IPS DF 6.9 (cell line): ENCODE measurements at places on chromosomes 3 and 15.

GRCh38 chr3:13058346-13059120 lies 14.7 kb downstream of the IQSEC1 start:
- no peak for DNase-seq

DNA sequence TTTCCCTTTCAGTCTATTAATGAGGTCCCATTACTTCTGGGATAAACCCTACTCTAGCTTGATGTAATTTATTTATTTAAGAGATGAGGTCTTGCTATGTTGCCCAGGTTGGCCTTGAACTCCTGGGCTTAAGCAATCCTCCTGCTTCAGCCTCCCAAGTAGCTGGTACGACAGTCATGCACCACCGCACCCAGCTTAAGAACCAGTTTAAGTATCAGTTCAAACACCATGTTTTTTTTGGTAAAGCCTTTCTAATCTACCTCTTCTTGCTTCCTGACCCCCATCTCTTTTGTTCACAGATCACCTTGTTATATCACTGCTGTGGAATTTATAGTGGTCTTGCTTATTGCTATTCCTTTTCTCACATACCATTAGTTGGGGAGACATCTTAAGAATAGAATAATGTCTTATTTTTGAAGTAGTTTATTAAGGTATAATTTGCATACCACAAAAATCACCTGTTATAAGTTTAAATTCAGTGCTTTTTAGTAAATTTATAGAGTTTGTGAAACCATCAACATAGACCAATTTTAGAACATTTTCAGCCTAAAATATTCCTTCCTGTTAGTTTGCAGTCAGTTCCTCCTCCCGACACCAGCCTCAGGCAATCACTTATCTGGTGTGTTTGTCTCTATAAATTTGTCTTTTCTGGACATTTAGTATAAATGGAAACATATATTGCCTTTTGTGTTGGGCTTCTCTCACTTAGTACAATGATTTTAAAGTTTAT lies 257.9 kb downstream of the PDCD6IP start:
- no peak for DNase-seq

- no peak for DNase-seq
These were observed 114.4 kb downstream of the NTRK3 start for GRCh38 chr15:88142121-88142520.

GRCh38 chr3:145490088-145491048 lies 670.6 kb downstream of the PLOD2 start:
- DNase-seq = no peak

DNA sequence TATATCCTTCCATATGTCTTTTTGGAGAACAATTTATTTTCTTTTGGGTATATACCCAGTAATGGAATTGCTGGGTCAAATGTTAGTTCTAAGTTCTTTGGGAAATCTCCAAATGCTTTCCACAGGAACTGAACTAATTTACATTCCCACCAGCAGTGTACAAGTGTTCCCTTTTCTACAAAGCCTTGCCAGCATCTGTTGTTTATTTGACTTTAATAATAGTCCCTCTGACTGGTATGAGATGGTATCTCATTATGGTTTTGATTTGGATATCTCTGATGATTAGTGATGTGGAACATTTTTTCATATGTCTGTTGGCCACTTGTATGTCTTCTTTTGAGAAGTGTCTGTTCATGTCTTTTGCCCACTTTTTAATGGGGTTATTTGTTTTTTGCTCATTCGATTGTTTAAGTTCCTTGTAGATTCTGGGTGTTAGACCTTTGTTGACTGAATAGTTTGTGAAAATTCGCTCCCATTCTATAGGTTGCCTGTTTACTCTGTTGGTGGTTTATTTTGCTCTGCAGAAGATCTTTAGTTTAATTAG lies 48.4 kb downstream of the TMEM45A start:
- no peak for DNase-seq

- DNase-seq = no peak
These were observed 364.9 kb upstream of the DPPA4 start for GRCh38 chr3:109702252-109702651.

DNA sequence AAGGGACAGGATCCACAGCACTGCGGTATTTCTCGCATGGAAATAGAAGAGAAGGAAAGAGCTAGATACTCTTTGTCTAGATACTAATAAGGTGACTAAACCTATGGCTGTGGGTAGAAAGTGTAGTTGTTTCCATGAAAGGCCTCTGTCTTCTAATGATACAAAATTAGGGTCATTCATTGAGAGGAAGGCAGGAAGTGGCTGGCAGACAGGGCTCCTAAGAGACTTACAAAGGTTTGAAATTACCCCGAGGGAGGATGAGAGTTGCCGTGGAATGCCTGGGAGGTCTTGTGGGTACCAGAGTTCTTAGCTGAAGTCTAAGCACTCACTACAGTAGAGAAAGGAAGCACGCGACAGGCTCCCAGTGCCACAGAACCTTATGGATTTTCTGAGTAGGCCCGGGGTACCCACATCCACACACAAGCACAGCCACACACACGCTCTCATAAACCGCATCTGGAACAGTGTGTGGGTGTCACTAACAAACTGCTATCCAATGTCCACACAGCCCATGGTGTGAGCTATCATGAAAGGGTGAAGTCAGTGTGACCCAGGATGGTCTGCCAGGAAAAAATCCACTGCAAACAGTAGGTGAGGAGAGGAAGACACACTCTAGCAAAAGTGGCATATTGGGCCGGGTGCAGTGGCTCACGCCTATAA lies 221.4 kb downstream of the FAM43A start:
- no peak for DNase-seq

DNA sequence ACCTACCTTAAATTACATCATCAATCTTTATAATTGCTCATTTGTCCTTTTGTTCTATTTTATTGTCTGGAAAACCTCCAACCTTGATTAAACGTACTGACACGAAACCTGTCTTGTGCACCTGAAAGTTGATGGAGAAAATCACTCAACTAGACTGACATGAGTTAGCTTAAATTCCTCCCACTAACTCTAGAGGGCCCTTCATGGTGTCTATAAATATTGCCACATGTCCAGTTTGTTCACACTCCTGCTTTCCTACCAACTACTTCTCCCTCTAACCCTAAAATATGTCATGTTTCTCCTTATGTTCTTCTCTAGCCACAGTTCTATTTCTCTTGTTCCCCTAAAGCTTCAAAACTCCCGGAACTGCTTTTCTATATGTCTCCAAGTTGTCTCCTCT lies 59.8 kb upstream of the SGO1 start:
- no peak for DNase-seq

- DNase-seq = no peak
These were observed 577 bp downstream of the CHD2 start for GRCh38 chr15:92900731-92901071.

DNA sequence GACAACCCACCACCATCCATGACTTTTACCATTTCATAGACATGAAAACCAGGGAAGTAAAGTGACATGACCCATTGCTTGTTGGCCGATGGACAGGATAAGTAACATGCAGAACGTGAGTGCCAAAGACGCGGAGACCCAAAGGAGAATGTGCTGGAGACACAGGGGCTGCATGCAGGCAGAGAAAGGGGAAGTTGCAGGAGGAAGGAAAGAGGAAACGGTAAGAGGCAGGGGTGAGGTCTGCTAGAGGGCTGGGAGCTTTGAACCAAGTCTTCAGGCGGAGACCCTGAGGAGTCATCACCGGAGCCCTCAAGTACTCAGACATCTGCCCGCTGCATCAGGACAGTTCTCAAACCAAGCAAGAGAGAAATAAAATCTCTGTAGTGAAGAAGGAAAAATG lies 34.9 kb downstream of the MAGEF1 start:
- no peak for DNase-seq

DNA sequence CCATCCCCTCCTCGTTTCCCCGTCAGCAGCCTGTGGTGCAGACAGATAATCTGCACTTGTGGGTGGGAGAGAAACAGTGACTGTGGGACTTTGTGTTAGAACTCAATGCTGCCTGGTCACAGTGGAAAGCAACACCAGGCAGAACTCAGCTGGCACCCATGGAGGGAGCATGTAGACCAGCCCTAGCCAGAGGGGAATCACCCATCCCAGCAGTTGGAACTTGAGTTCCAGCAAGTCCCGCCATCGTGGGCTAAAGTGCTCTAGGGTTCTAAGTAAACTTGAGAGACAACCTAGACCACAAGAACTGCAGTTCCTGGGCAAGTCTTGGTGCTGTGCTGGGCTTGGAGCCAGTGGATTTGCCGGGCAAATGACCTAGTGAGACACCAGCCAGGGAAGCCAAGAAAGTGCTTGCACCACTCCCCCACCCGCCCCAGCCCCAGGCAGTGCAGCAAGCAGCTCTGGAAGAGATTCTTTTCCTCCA lies 24.4 kb downstream of the ISG20 start:
- DNase-seq = no peak

DNA sequence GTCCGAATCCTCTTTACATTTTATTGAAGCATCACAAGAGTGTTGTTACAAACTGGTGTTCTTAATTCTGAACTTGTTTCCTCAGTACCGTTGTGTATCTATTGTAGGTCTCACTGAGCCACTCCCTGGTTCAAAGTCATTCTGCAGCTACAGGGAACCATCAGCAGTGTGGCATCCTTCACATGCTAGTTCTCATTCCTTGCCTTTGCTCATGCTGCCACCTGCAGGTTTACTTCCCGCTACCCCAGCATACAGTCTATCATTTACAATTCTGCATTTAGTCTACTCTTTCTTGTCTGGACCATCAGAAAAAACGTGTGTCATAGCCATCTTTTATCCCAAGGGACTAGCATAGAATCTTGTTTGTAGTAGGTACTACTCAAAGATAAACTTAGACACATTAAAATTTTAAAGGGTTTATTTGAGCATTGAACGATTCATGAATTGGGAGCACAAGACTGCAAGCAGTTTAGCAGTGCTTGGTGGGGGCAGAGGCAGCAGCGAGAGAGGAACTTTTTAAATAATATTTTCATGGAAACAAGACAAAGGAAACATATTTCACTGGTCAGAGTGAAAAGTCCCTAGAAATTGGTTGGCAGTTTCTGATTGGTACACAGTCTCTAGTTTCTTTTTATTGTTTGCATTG lies 402.1 kb downstream of the CADM2 start:
- peak; percentile 45 for DNase-seq

- no peak for DNase-seq
These were observed 28.1 kb downstream of the CCNL1 start for GRCh38 chr3:157131861-157132260.

DNA sequence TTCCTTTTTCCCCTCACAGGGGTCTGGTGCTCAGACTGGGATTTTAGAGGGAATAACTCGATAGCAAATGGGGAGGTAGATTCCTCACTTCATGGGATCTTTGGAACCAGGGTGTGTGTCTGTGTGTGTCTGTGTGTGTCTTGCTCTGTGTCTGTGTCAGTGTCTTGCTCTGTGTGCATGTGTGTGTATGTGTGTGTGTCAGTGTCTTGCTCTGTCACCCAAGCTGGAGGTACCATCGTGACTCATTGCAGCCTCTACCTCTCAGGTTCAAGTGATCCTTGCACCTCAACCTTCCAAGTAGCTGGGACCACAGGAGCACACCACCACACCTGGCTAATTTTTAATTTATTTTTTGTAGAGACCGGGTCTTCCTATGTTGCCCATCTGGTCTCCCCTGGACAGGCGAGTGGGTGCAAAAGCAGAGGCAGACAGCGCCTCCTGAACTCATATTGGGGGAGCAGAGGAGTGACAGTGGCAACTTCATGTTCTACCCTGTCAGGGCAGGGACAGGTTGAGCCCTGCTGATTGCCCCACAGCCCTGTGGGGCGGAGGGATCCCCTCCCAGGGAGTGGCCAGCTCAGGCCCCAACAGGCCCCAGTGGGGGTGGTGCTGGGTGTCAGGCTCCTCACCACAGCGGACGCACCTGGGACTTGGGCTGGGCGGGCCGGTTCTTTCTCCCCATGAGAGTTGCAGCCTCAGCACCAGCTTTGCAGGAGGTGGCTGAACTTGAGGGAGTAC lies 10.4 kb upstream of the SEMA4B start:
- no peak for DNase-seq

GRCh38 chr15:36893276-36893675 lies 207.1 kb downstream of the MEIS2 start:
- no peak for DNase-seq

- DNase-seq = no peak
These were observed 174.6 kb downstream of the MEGF11 start for GRCh38 chr15:66078929-66079275.

- no peak for DNase-seq
These were observed 820.5 kb downstream of the MCTP2 start for GRCh38 chr15:95051861-95052260.

DNA sequence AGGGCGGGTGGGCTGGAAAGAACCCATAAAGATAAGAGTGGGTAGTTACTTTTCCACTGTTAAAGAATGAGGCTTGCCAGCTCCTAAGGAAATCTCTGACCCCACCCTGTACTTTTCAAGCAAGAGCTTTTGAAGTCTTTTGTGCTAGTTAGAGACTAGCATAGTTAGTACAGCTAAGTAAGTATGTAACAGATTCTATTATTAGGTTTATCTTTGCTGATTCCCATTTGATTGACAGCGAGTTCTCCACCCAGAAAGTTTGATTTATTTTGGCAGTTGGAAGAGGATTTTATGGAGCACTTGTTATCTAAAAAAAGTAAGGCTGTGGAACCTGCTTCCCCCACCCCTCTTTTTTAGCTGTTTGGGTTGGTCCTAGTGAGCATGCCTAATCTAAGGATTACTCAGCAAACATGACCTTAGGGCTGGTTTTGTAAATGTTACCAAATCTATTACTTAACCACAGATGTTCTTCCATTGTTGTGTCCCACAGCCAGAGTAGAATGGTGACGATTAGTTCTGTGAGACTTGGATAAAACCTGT lies 57.6 kb downstream of the FNDC3B start:
- no peak for DNase-seq

DNA sequence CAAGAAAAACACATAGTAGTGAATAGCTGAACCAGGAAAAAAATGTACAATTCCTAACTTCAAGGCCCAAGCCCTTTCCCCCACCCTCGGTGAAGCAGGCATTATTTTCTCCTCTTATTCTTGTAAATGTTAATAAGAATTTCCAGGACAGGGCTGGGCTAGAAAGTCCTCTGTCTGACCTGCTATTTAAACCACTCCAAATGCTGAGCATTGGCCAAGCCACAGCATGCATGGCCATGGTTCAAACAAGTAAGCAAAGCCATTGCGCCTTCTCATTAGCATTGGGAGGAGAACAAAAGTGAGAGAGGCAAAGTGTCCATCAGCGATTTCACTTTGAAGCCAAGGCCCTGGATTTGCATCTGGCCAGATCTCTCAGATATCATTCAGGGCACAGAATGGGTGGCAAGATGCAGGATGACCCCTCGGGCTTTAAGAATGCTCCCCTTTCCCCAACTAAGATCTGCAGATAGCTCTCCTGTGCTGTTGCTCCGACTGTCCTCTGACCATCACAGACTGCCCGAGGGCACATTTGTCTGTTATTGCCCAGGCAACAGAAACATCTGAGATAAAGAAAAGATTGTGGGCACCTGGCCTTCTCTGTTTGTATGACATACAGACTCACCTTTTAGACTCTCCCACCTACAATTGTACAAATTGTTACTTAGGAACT lies 46.3 kb downstream of the CEMIP start:
- no peak for DNase-seq

- no peak for DNase-seq
These were observed 41.2 kb upstream of the PIAS1 start for GRCh38 chr15:68012911-68013310.

DNA sequence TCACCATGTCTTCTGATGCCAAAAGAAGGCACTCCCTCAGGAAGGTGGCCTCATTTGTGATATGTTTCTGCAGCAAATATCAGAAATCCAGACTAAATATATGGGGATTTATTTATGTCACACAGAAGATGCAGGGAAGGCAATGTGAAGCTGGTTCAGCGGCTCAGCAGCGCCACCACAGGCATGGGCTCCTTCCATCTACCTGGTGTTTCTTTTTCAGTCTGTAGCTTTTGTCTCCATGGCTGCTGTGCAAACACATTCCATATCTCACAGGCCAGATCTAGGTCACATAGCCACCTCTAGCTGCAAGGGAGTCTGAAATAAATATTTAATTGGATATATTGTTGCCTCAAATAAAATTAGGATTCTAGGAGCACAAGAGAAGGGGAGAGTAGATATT lies 502.1 kb upstream of the IL12A start:
- DNase-seq = peak; percentile 25
